NCI-H524 treated with DMSO at 0.1 percent for 48 hours (cell line): ENCODE measurements at places on chromosomes 12 and 14.

DNA sequence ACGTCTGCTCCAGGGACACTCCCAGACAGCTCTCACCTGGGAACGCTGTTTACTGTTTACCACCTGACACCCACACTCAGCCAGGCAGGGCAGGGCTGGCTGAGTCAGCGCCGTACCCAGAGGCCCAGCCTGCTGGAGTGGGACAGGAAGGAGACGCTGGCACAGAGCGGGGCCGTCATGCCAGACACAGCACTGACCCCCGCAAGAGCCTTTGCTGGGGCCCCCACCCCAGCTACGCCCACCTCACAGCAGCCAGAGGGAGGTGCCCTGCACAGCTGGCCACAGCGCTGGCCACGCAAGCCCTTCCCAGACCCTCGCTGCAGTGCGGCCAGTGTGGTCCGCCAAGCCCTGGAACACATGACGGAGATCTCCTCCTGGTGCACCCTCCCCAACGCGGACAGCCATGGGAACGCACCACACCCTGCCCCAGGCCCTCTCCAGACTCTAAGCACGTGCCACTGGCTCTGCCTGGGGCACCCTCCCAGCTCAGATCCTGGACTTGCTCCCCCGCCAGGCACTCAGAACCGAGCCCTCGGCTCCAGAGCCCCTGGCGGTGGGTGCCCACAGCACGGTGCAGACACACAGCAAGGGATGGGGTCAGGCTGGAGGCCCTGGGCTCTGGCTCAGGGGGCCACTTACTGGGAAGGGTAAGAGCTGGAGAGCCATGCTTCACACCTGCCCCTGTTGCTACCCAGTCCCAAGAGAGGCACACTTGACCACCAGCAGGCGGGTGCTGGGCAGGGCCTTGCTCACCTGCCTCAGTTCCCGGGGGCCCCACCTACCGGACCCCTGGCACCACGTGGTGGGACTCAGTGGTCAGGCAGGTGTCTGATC, 5.7 kb downstream of the AHNAK2 start:
- DNase-seq = no peak

- DNase-seq = no peak
Measured at GRCh38 chr14:39912192-39913100, 480.2 kb upstream of the FBXO33 start.

DNA sequence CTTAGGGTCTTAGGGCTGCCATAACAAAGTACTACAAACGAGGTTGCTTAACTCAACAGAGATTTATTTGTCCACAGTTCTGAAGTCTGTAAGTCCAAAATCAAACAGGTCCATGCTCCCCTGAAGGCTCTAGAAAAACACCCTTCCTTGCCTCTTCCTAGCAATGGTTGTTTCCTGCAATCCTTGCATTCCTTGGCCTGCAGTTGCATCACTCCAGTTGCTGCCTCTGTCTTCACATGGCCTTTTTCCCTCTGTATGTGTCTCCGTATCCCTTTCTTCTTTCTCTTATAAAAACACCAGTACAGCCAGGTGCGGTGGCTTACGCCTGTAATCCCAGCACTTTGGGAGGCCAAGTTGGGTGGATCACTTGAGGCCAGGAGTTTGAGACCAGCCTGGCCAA, 17.4 kb downstream of the KCNMB4 start:
- no peak for DNase-seq

GRCh38 chr12:95051241-95051640, 22.2 kb downstream of the NR2C1 start:
- DNase-seq = no peak

- DNase-seq = no peak
Measured at GRCh38 chr12:77228376-77228775, 163.0 kb upstream of the E2F7 start.

DNA sequence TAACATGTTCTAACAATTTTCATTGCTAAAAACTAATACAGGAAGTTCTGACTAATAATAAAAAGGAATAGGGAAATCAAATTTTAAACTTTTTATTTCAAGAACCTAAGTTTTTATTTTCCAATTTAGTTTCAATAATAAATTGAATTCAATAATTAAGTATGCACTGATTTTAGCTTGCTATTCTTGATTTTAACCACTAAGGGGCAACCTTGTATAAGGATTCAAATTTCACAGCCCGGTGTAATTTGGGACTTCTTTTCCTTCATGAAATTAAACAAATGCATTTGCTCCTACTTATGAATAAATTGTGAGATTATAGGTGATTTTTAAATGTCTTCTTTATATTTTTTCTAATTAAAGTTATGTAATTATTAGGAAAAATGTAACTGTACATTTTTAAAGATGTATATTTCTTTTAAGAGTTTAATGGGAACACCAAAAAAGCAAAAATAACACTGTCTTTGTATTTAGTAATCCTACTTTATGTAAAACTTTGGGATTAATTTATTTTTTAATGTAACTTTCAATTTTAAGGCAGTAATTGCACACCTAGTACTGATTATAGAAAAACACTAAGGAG, 241.4 kb upstream of the PDZRN4 start:
- no peak for DNase-seq

GRCh38 chr14:94021001-94021400, 5.1 kb upstream of the OTUB2 start:
- no peak for DNase-seq

GRCh38 chr12:99977550-99977949, 7.2 kb downstream of the ANKS1B start:
- no peak for DNase-seq

DNA sequence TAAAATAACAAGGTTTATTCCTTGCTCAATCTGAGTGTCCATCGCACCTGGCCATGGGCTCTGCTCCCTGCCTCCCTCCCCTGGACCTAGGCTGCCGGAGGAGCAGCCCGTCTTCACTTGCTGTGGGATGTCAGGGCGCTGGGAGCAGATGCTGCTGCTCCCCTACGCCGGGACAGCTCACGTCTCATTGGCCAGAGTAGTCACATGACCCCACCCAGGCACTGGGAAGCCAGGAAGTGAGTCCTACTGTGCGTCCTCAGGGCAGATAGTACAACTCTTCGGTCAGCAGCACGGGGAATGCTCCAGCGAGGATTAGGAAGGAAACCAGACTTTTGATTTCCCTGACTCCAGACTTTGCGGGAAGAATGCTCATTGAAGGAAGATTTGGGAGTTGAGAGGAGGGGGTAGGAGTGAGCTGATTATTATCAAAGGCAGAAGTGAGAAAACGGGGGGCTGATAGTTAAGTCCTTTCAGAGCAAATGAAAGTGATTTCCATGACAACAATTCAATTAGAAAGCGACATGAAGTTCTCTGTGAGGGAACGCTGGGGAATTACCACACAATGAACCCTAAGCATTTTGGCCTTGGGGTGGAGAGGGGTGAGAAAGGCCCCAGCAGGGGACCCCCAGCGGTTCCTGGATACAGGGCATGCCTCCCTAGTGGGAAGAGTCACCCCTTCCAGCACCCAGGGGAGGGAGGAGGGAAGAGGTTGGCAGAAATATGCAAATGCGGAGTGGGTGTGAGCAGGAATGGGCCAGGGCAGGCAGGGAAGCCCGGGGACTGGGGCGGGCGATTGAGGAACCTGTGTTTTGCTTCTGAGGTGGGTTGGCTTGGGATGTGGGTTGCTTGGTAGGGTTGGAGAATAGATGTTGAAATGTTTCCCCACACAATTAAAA, 215.5 kb downstream of the AACS start:
- DNase-seq = no peak

GRCh38 chr12:131607658-131608447, 103.0 kb upstream of the SFSWAP start:
- DNase-seq = no peak

GRCh38 chr14:34781242-34781641, 66.8 kb upstream of the CFL2 start:
- DNase-seq = no peak

GRCh38 chr12:57744194-57744776, 554 bp upstream of the TSPAN31 start:
- DNase-seq = no peak

- DNase-seq = no peak
Measured at GRCh38 chr12:76024942-76025600, 6.5 kb downstream of the PHLDA1 start.

GRCh38 chr12:82350161-82350560, 8.0 kb downstream of the CCDC59 start:
- no peak for DNase-seq

DNA sequence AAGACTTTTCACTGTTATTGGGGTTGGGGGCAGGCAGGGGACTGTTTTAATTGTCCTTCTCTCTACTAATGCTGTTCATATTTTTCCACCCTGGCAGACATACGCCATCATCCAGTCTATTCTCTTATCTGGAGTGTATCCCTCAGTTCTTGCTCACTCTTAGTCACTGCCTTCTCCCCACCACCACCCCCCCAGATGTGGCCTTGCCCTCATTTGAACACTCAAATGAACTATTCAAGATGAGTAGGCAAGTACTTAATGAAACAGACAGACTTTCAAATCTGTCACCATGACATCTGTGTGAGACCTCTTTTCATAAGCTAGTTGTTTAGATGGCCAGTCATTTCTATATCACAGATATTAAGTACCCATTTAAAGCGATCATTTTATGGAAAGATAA, 10.1 kb downstream of the NUDT4 start:
- DNase-seq = no peak

DNA sequence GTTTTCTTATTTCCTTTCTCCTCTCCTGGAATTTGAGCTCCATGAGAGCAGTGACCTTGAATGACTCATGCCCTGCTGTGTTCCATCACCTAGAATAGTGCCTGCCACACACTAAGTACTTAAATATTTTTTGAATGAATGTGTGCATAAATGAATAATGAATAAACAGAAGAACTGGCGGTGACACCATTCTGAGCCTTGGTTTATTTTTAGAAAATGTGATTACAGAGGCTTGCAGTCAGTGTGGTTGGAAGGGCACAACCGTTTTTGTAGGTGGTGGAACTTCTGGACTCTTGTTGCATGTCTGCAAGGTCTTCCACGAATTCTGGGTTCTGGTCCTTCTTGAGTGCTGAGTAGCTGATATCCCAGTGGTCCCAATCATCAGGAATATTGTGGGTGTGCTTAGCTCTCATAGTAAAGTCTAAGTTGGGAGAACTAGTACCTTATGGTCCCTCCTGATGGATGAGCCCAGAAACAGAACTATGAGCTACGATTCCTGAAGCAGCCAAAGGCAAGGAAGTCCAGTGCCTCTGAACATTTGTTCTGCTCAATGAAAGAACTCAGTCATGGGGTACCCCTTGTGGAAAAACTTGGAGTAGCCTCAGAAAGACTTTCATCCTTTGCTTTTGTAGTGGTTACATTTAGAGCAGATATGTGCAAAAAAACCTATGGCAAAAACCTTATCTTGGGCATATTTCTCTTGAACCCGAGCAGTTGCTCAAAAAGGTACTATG, 28.8 kb upstream of the BHLHE41 start:
- DNase-seq = no peak
